ENCODE measurements at places on chromosomes 6 and 20.
A peak's percentile ranks its signal among the peaks of the same experiment; 100 is the strongest.

- DNase-seq, result no peak
These were observed 90.6 kb upstream of the NAA20 start for GRCh38 chr20:19926591-19926990.

GRCh38 chr20:57657535-57658446 is 37.6 kb upstream of the ZBP1 start:
- DNase-seq, result peak; percentile 61

DNA sequence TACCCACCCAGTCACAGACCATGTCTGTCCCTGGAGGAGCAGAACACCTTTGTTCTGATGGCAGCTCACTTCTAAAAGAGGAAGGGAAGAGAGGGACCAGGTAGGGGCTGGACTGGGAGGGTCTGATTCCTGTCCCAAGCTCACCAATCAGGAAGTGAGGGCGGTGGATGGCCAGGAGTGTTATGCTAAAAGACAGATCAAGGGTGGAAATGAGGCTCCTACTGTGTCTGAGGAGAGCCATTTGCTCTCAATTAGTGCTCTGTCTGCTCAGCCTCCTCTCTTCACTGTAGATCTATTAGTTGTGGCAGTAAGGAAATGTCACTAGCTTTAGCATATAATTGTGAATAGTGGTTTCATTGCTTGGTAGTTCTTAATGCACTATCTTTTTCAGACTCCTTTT is 72.5 kb downstream of the ARMC2 start:
- no peak for DNase-seq

DNA sequence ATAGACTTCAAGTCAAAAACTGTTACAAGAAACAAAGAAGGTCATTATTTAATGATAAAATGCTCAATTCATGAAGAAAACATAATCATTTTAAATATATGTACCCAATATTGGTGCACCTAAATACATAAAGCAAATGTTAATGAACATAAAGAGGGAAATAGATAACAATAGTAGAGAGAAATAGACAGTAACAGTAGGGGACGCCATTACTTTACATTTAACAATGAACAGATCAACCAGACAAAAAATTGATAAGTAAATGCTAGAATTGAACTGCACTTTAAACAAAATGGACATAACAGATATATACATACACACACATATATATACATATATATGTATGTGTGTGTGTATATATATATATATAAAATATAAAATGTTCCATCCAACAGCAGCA is 37.4 kb downstream of the IL22RA2 start:
- no peak for DNase-seq

GRCh38 chr6:20008131-20008530 is 171.0 kb downstream of the ID4 start:
- no peak for DNase-seq

DNA sequence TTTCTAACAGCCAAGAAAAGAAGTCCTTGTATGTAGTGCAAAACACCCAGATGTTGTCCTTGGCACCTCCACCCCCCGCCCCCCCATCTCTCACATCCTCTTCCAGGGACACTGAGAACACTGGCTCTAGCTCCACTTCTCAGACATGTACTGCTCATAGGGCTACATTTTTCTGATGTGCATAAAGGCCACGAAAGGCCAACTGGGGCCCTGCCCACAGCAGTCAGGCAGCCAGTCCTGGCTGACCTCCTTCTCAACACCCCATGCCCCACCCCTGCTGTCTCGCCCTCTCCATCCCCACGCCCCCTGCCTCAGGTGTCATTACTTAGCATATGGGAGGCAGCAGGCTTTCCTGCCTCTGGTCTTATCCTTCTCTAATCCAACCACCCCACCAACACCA is 11.3 kb downstream of the GABRR1 start:
- no peak for DNase-seq

- no peak for DNase-seq
These were observed 31.8 kb downstream of the CTCFL start for GRCh38 chr20:57493091-57493615.

DNA sequence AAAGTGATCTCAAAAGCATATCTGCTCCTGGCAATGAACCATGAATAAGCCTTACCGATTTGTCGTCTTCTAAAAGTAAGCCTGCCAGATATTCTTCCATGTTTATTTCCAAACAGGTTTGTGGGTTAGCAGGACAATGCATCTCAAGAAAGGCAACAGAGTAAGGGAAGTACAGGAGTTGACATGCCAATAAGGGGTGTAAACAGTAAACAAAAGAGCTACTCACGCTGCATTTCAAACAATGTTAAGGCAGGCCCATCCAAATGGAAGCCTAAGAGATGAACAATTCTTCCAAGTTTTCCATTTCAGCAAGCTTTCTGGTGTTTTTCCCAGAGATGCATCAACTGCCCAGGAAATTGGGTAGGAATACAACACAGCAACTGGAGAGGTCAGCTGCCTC is 27.8 kb upstream of the CRIP3 start:
- DNase-seq, result no peak

Data from NCI-H1092 treated with DMSO at 0.1 percent for 48 hours (cell line).